Erythroblast (primary cell): ENCODE measurements at places on chromosomes 1 and 21.

- DNase-seq = no peak
Observed at GRCh38 chr1:8395433-8395866, 77.5 kb downstream of the SLC45A1 start.

GRCh38 chr21:28991861-28992525 lies 684 bp downstream of the LTN1 start:
- DNase-seq = peak; percentile 72

DNA sequence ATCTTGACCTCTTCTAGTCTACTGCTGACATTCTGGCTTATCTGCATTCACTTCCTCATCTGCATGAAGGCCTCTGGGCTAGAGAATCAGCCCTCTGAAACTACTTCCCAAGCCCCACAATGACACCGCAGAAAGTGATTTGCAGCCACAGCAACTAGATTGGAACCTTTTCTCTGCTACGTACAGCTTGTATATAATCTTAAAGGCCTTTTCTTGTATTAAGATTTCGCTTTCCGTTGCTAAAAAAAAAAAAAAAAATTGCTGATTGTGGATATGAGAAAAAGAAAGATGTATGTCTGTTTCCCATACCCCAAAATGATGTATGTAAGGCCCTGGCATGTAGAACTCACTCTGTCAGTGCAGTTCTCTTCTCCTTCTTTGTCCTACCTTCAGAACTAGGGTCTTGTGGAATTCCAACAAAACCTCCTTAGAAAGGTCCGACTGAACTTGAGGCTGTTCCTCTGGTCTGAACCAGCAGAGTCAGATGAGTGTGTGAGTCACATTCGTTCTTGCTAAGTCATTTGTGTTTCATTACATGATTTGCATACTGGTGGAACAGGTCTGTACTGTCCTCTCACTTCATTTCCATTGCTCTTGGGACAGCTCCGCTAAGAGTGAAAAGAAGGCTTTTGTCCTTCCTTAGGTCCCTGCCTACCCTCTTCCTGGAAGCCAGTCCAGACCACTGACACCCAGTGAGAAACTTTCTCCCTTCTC lies 62.7 kb downstream of the PLPP3 start:
- peak; percentile 5 for DNase-seq

DNA sequence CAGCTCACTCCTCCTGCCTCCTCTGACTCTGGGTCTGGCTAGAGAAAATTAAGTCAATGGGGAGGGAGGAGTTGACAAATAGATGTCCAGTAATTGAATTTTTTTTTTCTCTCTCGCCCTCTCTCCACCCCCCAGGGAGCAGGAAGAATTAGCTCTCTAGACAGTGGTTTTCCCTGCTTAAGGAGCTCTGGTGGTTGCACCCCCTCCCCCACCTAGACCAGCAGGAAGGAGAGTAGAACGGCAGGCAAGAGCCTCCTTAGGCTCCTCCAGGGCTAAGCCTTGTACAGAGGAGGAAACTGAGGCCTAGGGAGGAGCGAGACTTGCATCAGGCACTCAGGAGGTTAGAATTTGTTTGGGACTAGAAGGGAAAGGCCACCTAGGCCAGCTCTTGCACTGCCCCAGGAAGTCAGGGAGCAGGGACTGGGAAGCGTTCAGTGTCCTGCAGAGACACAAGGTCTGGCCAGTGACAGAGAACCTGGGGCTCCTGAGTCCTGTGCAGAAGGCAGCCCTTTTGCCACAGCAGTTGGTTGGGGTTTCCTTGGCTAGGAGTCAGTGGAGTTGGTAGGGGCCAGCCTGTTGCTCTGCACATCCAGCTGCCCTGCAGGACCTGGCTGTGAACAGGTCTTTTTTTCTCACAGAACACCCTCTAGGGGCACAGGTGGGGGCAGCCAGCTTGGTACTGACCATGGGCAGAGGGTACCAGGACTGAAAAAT lies 49.5 kb upstream of the ACOT11 start:
- no peak for DNase-seq

DNA sequence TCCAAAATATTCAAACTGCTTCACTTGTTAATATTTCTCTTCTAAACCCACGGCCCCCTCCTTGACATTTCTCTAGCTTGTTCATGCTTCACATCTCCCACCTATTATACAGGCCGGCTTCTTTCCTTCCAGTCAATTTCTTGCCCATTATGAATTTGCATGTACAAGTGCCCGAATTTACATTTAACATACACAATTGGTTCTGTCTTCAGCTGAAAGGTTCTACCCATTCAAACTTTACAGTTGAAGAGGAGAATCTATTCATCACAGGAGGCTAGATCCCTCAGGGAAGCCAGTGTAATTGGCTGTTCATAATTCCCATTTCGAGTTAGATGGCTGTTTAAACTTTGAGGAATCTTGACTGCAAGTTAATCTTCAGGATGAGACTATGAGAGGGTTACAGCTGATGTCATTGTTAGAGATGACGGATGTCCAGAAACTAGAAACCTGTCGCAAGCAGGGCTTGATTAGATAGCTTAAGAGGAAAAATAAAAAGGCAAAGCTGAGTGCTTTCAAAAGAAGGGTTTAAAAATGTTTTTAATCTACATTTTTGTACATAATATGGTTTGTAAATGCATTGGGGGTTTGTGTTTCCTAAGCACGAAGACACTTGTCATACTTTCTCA lies 157.0 kb downstream of the ADSS2 start:
- DNase-seq = no peak

DNA sequence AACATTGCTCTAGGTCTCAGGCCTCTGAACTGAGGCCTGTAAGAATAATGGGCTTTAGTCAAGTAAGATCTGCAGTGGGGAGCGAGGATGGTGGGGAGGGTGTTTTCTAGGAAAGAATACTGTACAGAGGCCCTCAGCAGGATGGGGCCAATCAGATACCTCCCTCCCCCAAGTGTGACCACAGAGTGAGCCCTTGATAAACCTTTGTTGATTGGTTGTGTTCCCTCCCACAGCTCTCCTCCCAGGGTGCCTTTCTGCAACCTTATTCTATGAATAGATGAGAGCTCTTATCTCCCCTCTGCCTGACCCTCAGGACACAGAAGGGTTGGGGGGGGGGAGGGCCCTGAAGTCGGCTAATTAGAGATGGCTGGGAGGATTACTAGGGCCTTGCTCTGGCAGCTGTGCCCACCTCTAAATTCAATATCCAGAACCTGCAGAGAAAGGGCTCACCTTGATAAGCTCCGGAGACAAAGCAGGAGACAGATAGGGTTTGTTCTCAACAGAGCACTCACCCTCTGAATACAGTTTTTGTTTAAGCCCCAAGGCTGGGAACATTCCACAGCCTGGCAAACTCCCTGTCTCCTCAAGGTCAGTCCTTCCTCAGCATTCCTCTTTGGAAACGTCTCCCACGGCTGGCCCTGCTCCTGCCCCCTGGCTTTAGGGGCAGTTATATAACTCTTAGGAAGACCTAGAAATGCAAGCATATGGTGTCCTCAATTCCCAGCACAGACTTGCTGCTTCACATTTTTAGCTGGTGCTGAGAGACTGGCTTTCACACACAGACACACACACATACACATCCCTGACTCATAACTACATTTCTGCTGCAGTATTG lies 42.9 kb downstream of the ATP1A1 start:
- peak; percentile 90 for DNase-seq

DNA sequence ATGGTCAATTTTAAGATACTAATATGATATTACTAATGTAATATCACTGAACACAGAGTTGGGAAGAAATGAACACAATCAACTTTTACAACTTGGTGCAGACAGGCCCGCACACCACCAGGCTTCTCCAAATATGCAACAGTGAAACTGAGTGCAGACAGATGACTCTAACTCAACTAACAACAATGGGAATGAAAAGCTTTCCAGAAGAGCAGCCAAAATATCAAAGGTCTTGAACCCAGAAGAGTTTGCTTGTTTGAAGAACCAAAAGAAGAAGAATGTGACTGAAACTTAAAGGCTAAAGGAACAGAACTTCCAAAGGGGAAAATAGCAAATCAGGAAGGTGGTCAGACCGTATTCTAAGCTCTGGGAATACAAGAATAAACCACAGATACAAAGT lies 89.8 kb upstream of the COL11A1 start:
- no peak for DNase-seq

DNA sequence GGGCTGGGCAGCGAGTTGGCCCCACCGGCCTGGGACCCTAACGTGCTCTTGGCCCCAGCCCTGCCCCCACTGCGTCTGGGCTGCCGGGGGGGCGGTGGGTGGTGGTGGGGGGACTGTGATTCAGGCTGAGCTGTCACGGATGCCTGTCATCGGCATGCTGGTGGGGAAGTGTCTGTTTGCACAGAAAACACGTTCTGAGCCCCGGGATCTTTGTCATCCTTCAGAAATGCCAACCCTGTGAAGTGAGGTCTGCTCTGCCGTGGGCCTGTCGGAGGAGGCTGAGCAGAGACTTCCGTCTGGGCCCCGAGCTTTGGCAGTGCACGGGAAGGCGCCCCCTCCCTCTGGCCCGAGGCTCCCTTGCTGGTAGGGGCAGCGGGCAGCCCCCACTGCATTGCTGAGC lies 24.3 kb upstream of the PLCH2 start:
- DNase-seq = no peak

DNA sequence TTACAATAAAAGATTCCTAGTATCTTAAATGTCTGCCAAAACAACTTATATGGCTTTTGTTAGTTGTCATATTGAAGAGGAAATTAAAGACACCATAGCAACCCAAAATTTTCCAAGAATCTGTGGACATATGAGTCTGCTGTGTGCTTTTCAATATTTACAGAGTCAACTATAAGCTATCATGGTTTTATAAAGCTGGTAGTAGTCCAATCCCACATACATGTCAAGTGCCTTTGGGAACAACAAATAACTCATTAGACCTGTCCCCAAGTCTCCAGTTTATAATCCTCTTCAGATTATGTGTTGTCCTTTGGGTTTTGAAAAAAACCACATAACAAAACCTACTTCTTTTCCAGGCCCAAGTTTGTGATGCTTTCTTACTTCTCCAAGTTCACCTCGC lies 293.8 kb upstream of the USP25 start:
- no peak for DNase-seq

GRCh38 chr1:179794669-179795068 lies 51.6 kb downstream of the FAM163A start:
- no peak for DNase-seq

- no peak for DNase-seq
Observed at GRCh38 chr1:52691821-52692220, 6.3 kb downstream of the COA7 start.

GRCh38 chr1:219724440-219724839 lies 111.5 kb upstream of the ZC3H11B start:
- DNase-seq = no peak
